ENCODE measurements at places on chromosomes 1 and 21.

DNA sequence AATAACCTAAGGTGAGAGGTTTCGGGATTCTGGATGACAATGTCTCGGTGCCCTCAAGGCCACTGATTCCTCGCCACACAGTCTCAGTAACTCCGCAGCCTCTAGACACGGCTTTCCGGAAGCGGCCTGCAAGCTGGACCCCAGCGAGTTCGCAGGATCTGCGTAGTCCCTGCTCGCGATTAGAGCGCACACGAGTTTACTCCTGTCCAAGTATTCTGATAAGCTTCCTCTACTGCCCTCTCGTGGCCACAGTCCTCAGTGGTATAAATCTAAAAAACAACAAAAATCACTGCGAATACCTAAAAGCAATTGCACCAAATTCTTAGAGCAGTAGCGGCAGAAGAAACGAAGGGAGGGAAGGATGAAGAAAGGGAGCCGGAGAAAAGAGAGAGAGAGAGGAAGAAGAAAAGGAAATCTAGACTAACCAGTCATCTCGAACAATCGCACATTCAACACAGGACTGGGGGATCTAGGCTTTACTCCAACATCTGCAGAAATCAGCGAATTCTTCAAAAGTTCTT is 1.1 kb upstream of the PLXNA2 start:
- peak; percentile 76 for DNase-seq

GRCh38 chr1:116424863-116425262 is 51.8 kb downstream of the ATP1A1 start:
- no peak for DNase-seq

GRCh38 chr1:67723126-67723525 is 38.1 kb downstream of the GADD45A start:
- no peak for DNase-seq

DNA sequence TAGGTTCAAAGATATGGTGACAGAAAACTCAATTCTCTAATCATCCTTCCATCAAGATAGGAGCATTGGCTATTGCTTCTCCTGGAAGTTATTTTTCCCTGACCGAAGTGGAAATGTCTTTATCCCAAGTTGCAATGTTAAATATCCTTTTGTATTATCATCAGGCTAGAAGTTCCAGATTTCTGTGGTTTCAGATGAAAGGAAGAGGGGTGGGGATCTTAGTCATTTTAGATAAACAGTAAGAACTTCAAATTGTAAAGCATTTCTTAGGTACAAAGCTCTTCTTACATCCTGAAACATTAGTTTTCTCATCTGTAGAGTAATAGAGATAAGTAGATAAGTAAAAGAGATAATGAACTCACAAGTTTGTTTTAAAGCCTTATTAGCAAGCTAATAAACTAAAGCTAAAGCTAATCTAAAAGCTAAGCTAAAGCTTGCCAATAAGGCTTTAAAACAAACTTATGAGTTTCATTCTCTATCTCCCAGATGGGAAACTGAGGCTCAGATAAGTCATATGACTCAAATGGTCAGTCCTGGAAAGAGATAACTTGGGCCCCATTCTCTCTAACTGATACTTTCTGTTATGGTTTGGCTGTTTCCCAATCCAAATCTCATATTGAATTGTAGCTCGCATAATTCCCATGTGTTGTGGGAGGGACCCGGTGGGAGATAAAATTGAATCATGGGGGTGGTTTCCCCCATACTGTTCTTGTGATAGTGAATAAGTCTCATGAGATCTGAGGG is 99.2 kb upstream of the KCNK2 start:
- DNase-seq, result no peak

- DNase-seq, result no peak
Measured at GRCh38 chr1:227745568-227746265, 10.5 kb downstream of the SNAP47 start.

- DNase-seq, result no peak
Measured at GRCh38 chr21:40313260-40313659, 446.0 kb downstream of the PCP4 start.

DNA sequence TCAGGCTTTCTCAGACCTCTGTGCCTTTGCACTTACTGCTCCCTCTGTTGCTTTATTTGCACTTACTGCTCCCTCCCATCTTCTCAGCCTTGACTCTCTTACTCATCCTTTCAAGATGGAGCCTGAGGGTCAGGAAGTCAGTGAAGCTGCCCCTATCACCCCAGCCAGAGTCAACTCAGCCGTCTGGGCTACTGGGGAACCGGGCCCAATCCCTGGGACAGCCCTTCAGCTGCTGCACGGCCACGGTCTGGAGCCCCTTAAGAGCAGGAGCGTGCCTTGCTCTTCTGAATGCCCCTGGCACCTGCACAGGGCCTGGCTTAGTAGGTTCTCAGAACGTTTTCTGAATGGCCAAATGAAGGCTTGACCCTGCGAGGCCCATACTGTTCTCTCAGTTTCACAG is 244.4 kb downstream of the FOXD2 start:
- no peak for DNase-seq

- DNase-seq, result no peak
Measured at GRCh38 chr1:222263791-222264190, 284.1 kb downstream of the HHIPL2 start.

GRCh38 chr1:148160048-148160342 is 7.9 kb upstream of the NBPF11 start:
- no peak for DNase-seq

DNA sequence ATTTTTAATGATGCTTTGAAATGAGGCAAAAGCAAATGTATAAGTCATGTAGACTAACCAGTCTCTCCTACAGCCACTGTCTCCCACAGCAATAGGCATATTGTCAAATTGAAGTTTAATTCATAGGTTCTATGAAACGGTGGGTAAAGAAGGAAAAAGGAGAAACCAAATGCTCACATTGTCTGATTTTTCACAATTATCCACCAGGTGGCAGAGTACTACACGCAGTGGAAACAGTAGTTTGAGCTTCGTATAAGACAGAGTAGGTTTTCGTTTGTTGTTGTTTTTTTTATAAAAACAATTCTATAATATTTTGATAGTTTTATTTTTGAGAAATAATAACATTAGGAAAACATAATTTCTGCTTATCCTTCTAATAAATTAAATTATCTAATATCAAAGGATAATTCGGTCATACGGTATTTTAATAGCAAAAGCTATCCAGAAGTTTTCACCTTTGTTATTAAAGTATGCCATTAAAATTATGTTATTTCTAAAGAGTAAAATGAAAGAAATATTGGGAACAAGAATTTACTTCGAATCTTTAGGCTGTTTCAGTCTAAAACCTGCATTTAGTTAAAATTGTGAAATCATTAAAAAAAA is 39.1 kb downstream of the TYW3 start:
- no peak for DNase-seq

- DNase-seq, result no peak
Measured at GRCh38 chr1:156511644-156512043, 11.1 kb upstream of the MEF2D start.

GRCh38 chr1:2255420-2256369 is 27.6 kb downstream of the SKI start:
- peak; percentile 46 for DNase-seq

- no peak for DNase-seq
Measured at GRCh38 chr1:91123319-91123718, 101.5 kb upstream of the ZNF644 start.

- no peak for DNase-seq
Measured at GRCh38 chr1:150810958-150811659, 3.0 kb upstream of the CTSK start.

GRCh38 chr1:62327360-62328055 is 8.3 kb upstream of the KANK4 start:
- no peak for DNase-seq

- DNase-seq, result no peak
Measured at GRCh38 chr1:198253668-198254067, 96.9 kb downstream of the NEK7 start.

DNA sequence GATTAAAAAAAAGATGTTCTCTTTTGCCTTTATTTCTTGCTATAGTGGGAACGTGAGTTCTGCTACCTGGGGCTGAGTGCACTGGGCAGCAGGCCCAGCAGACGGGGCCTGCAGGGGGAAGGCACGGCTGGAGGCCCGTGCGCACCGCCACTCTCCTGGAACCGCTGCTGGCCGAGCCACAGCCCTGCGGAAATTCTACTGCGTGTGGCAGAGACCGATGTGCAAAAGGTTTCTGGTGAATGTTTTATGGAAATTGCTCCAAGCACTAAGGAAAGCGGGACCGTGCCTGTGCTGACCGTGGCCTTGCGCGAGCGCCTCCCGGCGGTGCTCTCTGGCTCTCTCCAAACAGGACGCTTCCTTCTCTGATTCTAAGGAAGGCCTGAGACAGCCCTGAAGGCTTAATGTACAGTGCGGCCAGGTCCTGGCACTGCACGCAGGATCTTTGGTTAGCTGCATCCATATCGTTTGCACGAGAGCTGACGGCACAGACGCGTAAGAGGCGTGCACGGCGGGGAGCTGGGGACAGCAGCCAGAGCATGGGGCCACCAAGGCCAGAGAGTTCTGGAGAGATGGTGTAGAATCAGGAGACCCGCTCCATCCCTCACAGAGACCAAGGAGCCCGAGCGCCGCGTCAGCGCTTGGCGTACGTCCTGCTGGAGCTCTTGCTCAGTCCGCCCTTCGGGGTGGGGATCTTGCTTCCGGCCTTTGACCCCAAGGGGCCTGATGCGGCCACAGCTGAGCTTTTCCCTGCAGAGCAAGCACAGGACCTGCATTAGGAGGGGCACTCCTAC is 18.7 kb upstream of the LRRC47 start:
- DNase-seq, result no peak

GRCh38 chr1:14955402-14955801 is 198.1 kb upstream of the TMEM51 start:
- DNase-seq, result no peak

DNA sequence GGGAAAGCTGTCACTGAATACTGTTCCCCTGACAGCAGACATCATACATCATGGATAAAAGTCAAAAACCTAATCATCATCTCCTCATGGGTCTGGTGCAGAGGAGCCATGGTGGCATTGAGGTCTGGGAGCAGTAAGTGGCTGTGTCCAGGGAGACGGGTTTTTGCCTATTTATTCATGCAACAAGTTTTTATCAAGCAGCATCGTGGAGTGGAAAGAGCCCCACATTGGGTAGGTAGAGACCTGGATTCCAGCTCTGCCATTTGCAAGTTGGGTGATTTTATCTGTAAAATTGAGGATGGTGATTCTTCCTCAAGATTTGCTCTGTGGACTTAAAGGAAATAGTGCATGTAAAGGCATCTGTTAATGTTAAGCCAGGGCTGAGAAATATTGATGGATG is 4.2 kb downstream of the CACHD1 start:
- DNase-seq, result no peak

GRCh38 chr1:229027622-229028182 is 243.2 kb upstream of the RAB4A start:
- DNase-seq, result peak; percentile 20

- no peak for DNase-seq
Measured at GRCh38 chr1:95301614-95302013, 67.6 kb downstream of the RWDD3 start.

GRCh38 chr1:211920141-211920572 is 89.6 kb upstream of the LPGAT1 start:
- DNase-seq, result no peak

DNA sequence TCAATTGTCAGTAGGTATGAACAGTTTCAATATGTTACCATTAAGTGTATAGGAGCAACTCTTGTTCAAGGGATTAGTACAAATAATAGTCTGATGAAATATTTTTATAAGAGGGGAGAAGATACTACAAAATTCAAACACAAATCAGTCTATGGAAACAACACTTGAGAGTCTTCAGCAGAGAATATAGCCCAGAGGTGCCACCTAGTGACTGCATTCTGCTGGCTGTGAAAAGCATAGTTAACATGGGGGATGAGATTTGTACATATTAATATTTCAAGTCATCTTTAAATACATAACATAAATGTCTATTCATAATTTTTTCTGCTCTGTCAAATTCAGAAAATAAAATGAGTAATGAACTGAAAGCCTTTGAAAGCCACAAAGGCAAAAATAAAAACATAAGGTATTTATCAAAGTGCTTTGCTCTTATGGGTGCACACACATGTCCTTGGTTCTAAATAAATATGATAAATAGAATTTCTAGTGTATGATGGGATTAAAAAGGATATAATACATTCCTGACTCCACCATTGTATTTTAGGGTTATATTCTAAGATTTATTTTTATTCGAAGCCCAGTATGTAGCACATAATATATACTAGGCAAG is 440.9 kb upstream of the ZRANB2 start:
- no peak for DNase-seq

- DNase-seq, result peak; percentile 39
Measured at GRCh38 chr1:39788758-39789570, at the start of gene BMP8B. BMP8B (minus strand) TSS chr1:39788865; CDS start chr1:39788485, 380 bp downstream.

DNA sequence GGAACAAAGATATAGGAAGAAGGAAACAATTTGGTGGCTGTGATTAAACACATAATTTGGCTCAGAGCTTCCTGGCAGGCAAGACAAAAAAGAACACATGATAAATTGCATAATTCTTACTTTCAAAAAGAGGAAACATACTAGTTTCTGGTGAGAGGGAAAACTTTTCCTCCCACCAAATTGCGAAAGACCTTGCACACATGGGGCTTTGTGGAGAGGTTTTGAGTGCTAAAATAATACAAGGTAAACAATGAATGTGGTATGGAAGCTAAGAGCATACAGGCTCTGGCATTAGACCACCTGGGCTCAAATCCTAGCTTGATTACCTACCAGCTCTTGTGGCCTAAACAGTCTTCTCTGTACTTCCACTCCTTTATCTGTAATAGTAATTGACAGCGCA is 140.2 kb upstream of the HOOK1 start:
- DNase-seq, result no peak

DNA sequence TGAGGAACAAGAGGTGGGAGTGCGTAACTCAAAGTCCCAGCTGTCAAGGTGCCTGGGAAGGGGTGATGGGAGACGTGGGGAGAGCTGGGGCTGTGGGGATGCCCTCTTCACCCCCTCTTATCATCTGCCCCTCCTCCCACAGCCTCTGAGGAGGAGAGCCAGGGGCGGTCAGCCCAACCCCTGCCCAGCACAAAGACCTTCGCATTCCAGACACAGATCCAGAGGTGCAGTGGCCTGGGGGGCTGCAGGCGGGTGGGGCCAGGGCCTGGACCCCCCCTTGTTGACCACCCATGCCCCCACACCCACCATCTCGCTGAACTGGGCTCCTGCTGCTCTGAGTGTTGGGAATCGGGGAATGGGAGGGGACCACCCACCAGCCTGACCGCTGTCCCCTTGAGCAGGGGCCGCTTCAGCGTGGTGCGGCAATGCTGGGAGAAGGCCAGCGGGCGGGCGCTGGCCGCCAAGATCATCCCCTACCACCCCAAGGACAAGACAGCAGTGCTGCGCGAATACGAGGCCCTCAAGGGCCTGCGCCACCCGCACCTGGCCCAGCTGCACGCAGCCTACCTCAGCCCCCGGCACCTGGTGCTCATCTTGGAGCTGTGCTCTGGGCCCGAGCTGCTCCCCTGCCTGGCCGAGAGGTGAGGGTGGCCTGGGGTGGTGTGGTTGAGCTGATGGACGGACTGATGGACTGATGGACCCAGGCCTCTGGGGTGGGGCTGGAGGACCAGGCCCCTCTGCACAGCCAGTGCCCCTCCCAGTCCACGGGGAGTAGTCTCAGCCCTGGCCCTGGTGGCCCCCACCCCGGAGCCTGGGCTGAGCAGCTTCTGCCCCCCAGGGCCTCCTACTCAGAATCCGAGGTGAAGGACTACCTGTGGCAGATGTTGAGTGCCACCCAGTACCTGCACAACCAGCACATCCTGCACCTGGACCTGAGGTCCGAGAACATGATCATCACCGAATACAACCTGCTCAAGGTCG is 29.7 kb downstream of the TRIM11 start:
- no peak for DNase-seq
